ENCODE measurements at places on chromosomes 13 and 19. TPM values are rescaled to one million over a fixed set of nuclear protein-coding genes. Genes with fewer than 3 reads are reported as not detected.

DNA sequence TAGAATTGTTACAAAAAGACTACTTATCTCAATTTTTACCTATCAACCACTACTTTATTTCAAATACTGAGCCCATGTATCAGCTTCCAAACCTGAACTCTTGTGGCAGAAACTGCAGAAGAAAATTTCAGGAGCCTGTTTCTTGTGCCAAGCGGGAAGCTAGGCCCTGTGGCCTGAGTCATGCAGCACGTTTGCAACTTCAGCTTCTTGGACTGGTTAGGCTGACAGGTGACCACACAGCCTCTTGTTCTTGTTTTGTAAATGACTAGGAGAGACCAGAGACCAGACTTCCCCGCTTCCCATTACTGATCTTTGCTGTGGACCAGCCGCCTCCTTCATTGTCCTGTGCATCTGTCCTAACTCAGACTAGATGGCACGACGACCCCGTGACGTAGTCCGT lies 3.4 kb upstream of the LAMP1 start:
- peaks cover 4% of the 10 kb centered on the region for H3K27me3 ChIP-seq
- H3K36me3 ChIP-seq, result no peaks in the 10 kb centered on the region
- no peaks in the 10 kb centered on the region for H3K4me1 ChIP-seq
- DNase-seq, result no peak

Gene PSG5
- total RNA-seq, result 2.1 TPM

- no peak for DNase-seq
- H3K4me1 ChIP-seq, result no peaks in the 10 kb centered on the region
- H3K4me3 ChIP-seq, result no peak overlapping the region
- no peak overlapping the region for H3K27ac ChIP-seq
- H3K27me3 ChIP-seq, result peaks cover 2% of the 10 kb centered on the region
These were observed 43.3 kb downstream of the DLEU7 start for GRCh38 chr13:50800091-50800739.

DNA sequence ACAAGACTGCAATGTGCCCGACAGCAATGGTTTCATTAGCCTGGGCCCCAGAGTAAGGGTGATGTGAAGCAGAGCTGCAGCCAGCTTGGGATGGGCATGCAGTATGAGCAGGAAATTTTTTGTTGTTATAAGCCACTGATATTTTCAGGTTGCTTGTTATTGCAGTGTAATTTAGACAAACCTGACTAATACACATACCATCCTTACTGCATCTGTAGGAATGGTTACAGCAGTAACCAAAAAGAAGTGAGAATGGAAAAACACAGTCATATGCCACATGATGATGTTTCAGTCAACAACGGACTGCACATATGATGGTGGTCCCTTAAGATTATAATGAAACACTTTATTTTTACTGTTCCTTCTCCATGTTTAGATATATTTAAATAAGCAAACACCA lies 8.6 kb upstream of the POMP start:
- no peak overlapping the region for H3K27ac ChIP-seq
- H3K36me3 ChIP-seq, result no peaks in the 10 kb centered on the region
- H3K27me3 ChIP-seq, result no peaks in the 10 kb centered on the region
- H3K4me3 ChIP-seq, result no peak overlapping the region
- DNase-seq, result peak; percentile 6

GRCh38 chr19:19533841-19534240 lies 4.2 kb upstream of the CILP2 start:
- no peak for DNase-seq
- no peak overlapping the region for H3K4me3 ChIP-seq
- no peaks in the 10 kb centered on the region for H3K4me1 ChIP-seq
- no peaks in the 10 kb centered on the region for H3K27me3 ChIP-seq
- no peak overlapping the region for H3K27ac ChIP-seq
- H3K36me3 ChIP-seq, result no peaks in the 10 kb centered on the region

GRCh38 chr13:77298426-77298825 lies 28.5 kb downstream of the MYCBP2 start:
- DNase-seq, result no peak
- no peak overlapping the region for H3K27ac ChIP-seq
- peaks cover 1% of the 10 kb centered on the region for H3K36me3 ChIP-seq
- no peaks in the 10 kb centered on the region for H3K27me3 ChIP-seq
- H3K4me1 ChIP-seq, result peaks cover 8% of the 10 kb centered on the region
- H3K4me3 ChIP-seq, result no peak overlapping the region

DNA sequence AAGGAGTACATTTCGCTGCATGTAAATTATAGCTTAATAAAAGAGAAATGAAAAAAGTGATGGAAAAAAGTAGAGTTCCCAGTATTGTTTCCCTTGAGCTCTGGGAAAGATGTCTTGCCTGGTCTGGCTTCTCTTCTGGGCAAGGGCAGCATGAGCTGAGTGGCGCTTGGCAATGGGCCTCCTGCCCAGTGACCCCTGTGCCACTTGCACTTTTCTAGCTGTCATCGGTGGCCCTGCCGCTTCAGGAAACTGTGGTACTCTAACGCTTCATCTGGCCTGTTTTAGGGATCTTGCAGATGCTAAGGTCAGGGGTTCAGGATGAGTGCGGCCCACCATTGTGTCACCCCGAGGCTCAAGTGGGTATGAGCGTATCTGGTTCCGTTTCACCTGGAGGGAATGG lies 161.4 kb downstream of the MTUS2 start:
- no peaks in the 10 kb centered on the region for H3K36me3 ChIP-seq
- H3K4me1 ChIP-seq, result no peaks in the 10 kb centered on the region
- no peaks in the 10 kb centered on the region for H3K27me3 ChIP-seq

- no peaks in the 10 kb centered on the region for H3K36me3 ChIP-seq
- H3K4me1 ChIP-seq, result no peaks in the 10 kb centered on the region
- DNase-seq, result peak; percentile 46
- no peak overlapping the region for H3K4me3 ChIP-seq
- H3K27me3 ChIP-seq, result no peaks in the 10 kb centered on the region
- no peak overlapping the region for H3K27ac ChIP-seq
These were observed 358.1 kb downstream of the MYO16 start for GRCh38 chr13:108987517-108987916.

DNA sequence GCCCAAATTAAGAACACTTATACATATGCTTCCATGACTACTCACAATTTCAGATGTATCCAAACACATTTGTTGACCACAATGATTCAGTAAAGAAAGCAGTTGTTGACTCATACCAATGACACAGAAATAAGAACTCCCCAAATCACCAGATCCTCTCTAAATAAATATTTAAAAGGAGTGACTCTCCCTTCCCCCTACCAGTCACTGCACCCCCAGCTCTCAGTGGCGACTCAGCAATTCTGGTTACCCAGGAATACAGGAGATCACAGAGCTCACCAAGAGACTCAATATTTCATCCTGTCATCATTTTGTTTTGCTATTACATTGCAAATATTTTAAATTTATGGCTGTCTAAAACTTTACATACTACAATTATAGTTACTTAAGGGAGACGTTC lies 131.5 kb downstream of the RGCC start:
- H3K27ac ChIP-seq, result peak overlapping the region; percentile 81
- no peaks in the 10 kb centered on the region for H3K36me3 ChIP-seq
- peak; percentile 94 for DNase-seq
- H3K4me3 ChIP-seq, result no peak overlapping the region

DNA sequence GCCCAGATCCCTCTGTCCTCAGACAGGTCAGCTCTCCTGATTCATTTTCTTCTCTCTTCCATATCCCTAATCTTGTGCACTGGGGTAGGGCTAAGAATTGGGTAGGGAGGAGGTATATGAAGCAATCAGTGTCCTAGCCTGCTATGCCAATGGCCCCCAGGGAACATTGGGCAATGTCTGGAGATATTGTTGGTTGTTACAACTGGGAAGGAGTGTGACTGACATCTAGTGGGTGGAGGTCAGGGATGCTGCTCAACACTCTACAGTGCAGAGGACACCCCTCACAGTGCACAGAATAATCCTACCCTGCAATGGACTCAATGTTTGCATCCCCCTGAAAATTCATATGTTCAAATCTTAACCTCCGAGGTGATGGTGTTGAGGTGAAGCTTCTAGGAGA lies 57.5 kb downstream of the CPAMD8 start:
- DNase-seq, result no peak
- no peak overlapping the region for H3K27ac ChIP-seq
- H3K36me3 ChIP-seq, result no peaks in the 10 kb centered on the region
- H3K4me1 ChIP-seq, result no peaks in the 10 kb centered on the region
- H3K4me3 ChIP-seq, result no peak overlapping the region

DNA sequence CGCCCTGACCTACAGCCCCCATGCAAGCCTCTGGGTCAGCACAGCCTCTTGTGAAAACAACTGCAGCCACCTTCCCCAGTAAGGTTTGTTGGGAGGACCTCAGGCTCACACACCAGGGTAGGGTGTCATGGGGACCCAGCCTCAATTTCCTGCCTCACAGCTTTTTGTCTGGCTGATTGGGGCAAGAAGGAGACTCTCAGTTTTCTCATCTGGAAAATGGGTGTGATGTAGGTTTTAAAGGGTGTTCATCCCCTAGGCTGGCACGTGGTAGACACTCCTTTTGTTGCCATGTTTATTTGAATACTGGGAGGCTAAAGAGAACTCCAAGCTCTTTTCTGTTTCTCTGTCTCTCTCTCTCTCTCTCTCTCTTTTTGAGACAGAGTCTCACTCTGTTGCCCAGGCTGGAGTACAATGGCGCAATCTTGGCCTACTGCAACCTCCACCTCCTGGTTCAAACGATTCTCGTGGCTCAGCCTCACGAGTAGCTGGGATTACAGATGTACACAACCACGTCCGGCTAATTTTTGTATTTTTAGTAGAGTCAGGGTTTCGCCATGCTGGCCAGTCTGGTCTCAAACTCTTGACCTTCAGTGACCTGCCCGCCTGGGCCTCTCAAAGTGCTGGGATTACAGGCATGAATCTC lies 18.2 kb upstream of the PLAUR start:
- no peak overlapping the region for H3K27ac ChIP-seq
- no peak overlapping the region for H3K4me3 ChIP-seq
- no peaks in the 10 kb centered on the region for H3K4me1 ChIP-seq
- no peaks in the 10 kb centered on the region for H3K27me3 ChIP-seq

DNA sequence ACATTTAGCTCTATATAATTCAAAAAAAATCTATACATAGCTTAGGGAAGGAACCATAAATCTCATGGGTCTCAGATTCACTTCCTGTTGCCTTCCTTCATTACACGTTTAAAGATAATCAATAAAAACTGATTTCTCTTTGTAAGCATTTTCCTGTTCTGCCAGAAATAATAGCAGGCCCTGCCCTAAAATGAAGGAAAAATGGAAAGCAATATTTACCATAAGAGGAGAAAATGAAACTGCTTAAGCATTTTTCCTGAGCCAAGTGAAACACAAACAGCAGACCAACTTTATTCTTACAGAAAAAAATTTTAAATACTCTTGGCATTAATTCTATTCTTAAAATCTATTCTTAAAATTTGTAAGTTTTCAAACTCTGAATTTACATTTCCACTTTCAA lies 4.0 kb downstream of the LHFPL6 start:
- H3K4me1 ChIP-seq, result peaks cover 12% of the 10 kb centered on the region
- peak overlapping the region; percentile 49 for H3K4me3 ChIP-seq
- H3K36me3 ChIP-seq, result no peaks in the 10 kb centered on the region
- no peak overlapping the region for H3K27ac ChIP-seq
- no peaks in the 10 kb centered on the region for H3K27me3 ChIP-seq

Gene ZNF541
- total RNA-seq, result not detected

DNA sequence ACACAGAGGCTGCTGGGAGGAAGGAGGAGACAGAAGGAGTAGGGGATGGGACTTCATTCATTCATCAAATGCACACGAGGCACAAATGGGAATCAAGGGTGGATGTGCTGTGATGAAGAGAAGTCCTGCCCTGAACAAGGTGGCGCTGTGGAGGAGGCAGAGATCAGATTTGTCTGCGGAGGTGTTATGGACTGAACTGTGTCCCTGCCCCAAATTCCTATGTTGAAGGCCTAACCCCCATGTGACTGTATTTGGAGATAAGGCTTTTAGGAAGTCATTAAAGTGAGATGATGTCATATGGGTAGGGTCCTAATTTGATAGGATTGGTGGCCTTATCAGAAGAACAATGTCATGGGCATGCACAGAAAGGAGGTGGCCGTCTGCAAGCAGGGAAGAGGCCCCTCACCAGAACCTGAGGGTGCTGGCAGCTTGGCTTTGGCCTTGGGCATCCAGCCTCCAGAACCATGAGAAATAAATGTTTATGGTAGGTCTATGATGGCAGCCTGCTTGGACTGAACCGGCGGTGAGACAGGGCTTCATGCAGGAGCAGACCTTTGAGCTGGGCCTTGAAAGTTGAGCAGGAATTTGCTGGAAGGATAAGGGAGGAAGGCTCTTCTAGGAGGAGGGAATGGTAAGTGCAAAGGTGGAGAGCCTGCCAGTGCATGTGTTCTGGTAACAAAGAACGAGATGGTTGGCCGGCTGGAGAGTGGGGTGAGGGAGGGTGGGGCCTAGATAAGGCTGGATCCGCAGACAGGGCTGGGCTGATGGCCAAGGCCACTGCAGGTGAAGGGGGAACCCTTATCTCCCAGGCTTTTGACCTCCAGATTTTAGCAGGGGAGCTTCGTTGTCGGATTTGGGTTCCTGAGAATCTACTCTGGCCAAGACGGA lies 2.7 kb upstream of the CEBPA start:
- DNase-seq, result no peak
- H3K27ac ChIP-seq, result no peak overlapping the region
- H3K4me3 ChIP-seq, result no peak overlapping the region
- no peaks in the 10 kb centered on the region for H3K36me3 ChIP-seq
- no peaks in the 10 kb centered on the region for H3K4me1 ChIP-seq
